D721Med (cell line): ENCODE measurements at places on chromosomes 4 and X.

DNA sequence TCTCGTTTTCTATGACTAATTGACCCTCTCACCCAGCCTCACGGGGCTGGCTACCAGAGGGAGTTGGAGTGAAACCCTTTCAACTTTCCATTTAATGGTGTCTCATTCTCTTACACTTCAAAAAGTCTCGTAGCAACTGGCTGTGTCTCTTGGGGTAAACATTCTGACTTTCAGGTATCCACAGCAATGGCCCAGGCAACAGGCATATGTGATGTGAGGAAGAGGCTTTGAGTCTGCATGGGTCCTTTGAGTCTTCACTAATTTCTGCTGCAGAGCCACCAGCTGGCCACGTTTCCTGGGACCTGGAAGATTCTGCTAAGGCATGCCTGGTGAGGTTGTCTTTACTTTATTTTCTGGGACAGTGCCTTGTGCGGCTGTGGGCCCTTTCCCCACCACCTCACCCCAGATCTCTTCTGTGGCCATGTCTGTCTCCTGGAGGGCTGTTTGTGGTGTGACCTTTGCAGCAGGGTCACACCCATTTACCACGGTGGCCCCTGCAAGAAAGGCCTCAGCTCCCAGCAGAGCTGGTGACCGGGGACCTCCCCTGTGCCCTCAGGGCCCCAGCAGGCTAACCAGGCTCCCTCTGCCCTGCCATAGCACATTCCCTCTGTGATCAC, 112.5 kb upstream of the FRG1 start:
- DNase-seq: no peak

- no peak for DNase-seq
Measured at GRCh38 chr4:120052856-120053255, 13.8 kb downstream of the MAD2L1 start.

- DNase-seq: no peak
Measured at GRCh38 chr4:16293210-16293838, 67.1 kb upstream of the TAPT1 start.

GRCh38 chr4:7757501-7758471, 181.9 kb downstream of the AFAP1 start:
- DNase-seq: no peak

DNA sequence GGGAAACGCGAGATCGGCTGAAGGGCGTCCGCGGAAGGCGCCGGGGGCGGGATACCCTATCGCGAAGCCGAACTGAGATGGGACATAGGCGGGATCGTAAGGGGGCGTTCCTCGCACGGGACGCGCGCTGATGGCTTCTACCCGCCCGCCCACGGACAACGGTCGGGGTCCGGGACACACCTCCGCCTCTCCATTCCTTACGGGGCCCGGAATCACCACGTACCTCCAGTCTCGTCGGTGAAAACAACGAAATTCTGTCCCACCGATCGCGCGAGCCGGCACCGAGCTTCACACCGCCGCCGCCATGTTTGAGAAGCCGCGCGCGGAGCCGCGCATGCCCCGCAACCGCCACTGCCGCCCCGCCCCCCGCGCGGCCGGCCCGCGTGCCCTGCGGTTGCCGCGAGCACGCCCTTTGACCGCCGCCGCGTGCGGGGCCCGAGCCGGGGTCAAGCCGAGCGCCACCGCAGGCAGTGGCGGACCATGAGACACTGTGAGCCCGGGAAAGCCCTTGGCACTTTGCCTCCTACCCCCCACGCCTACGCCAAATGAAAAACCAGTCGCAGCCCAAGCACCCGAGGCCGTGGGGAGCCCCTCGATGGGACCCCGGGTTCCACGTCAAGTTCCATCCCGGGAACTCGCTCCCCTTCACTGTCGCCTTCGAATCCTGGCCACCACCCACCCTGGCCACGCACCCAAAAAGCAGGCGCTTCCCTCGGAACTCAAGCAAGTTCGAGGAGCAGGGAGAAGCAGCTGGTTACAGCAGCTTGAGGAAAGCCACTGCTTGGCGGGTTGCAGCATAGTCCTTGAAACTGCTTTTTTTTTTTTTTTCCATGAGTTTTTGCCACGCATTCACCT, at the start of gene SCML2:
TSS of gene SCML2 (minus strand) at position 320 of the 855 bp plus-strand sequence. CDS start 20,617 bp downstream, outside the sequence.
- no peak for DNase-seq

- no peak for DNase-seq
Measured at GRCh38 chr4:86847571-86847970, 1.6 kb downstream of the SLC10A6 start.

- no peak for DNase-seq
Measured at GRCh38 chrX:30488092-30488491, 89.5 kb downstream of the TASL start.

DNA sequence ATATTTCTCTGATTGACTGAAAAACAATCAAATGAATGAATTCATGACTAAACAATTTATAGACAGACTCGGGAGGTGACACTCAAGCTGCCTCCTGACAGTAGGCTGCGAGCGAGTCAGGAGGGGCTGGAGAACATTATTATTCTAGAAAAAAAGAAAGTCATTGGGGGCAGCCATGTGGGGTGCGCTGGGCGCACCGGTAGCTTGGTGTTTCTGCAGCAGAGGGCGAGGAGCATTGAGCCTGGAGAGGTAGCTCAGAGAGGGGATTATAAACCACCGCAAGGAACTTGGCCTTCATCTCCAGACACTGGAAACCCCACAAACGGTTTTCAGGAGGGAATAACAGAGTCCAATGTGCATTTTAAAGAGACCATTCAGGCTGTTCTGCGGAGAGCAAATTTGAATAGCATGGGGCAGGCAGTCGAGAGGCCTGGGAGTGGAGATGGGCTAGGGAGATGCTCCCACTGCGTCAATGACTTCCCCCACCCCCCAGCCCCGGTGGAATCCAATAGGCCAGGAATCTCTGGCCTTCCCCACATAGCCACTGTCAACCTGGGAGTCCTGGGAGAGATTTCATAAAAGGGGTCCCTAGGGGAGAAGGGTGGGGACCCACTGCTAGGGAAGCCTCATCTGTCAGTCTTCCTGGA, 168.3 kb downstream of the BCOR start:
- no peak for DNase-seq

- no peak for DNase-seq
Measured at GRCh38 chrX:16836371-16836770, 33.8 kb downstream of the RBBP7 start.
